ENCODE measurements at places on chromosomes 11 and 22.

DNA sequence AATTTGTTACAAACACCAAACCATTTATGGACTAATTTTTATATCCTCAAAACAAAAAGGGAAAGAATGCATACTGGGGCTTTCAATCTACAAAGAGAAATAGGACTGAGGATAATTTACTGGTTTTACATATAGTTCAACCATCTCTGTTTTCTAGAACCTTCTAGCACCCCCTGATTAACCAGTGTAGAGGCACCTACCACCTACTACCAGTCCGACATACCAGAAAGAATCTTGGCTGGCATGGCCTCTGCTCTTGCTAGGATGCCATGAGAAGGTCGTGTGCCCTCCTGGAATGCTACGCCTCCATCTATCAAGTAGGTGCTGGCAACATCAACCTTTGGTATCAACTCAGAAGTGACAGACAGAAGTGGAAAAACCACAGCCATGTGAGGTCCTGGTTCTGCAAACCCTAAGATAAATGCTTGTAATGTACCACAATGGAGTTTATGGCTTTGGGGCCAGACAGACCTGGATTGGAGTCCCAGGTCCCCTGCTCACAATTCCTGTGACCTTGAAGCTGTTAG, 28.2 kb downstream of the MYH9 start:
- DNase-seq = no peak

- DNase-seq = no peak
Observed at GRCh38 chr22:50544078-50544745, 1.5 kb upstream of the KLHDC7B start.

DNA sequence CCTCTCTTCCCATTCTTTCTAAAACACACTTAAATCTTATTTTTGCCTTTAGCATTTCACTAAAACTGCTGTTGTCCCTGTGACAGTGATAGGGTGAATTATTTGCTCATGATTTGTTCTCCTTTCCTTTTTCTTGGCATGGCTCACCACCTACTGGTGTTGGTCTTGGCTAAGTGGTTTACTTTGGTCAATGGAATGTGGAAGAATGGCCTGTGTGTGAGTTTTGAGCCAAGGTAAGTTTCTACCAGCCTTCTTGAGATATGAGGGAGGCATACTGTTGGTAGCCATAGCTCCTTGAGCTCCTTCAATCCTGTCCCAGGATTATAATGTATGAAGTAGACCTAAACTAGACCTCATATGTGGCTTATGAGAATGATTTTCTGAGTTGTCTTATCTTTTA, 506.3 kb upstream of the RAG2 start:
- no peak for DNase-seq

DNA sequence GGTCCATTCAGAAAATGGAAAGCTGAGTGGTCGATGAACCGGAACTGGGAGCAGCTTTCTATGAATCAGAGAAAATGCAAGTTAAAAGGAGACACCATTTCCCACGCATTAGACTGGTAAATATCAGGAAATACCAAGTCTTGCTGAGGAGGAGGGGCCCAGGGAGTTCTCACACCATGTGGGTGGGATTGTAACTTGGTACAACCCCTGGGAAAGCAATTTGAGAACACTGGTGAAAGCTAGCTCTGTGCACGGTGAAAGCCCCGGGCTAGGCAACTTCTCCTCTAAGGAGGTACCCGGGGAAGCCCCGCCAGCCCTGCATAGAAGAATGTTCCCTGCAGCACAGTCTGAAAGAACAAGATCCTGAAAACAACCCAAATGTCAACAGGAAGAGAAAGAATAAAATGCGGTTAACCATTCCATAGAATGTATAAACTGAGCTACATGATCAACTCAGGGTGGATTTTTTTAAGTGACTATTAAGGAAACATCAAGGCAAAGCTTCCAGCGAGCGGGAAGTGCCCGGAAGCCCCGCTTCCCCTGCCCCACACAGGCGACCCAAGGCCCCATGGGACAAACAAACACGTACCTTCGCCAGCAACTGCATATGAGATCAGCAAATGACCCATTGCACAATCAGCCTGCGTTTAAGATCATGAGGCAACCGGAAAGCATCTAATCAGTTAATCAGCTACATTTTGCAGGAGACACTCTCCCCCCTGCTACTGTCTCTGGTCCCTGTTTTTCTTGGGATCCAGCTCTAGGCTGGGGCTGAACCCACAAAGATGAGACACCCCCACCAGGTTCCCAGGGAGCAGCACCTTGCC, 11.3 kb downstream of the SHANK2 start:
- no peak for DNase-seq

- DNase-seq = no peak
Observed at GRCh38 chr11:21489416-21490115, 703.3 kb upstream of the ANO5 start.

GRCh38 chr11:79392161-79392560, 48.7 kb downstream of the TENM4 start:
- no peak for DNase-seq

GRCh38 chr11:38272376-38272775, 1674.3 kb upstream of the RAG2 start:
- no peak for DNase-seq

GRCh38 chr11:128806506-128807261, 60.4 kb downstream of the KCNJ1 start:
- DNase-seq = no peak

DNA sequence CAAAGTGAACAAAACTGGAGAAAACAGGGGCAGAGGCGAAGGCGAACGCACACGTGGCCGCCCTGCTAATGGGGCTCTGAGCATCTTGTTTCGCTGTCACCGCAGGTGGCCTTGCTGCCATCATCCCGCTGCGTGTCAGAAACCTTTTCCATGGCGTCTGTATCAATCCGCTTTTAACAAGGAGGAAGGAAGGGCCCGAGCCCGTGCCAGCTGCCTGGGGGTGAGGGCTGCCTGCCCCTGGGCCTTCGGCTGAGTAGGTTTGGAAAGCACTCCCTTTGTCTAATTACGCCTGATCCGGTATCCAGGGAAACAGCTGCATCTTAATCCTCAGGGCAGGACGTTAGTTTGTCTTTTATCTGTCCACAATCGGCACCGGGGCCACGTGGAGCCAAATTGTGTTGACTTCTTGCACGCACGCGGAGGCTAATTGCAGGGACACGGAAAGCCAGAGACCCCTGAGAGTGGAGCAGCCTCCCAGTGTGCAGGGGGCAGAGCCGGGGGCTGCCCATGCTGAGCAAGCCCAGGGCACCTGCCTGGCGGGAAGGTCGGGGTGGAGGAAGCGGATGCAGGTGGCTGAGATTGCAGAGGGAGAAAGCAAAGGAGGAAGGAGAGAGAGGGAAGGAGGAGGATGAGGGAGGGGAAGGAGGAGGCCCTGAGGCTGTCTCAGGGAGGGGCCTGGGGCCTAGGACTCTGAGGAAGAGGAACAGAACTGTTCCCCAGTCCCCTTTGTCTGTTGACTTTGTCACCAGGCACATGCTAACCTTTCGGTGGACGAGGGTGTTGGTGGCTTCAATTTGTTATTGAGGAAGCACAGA, 19.2 kb upstream of the TH start:
- DNase-seq = no peak

- DNase-seq = no peak
Observed at GRCh38 chr11:486189-486588, 20.9 kb downstream of the RNH1 start.

DNA sequence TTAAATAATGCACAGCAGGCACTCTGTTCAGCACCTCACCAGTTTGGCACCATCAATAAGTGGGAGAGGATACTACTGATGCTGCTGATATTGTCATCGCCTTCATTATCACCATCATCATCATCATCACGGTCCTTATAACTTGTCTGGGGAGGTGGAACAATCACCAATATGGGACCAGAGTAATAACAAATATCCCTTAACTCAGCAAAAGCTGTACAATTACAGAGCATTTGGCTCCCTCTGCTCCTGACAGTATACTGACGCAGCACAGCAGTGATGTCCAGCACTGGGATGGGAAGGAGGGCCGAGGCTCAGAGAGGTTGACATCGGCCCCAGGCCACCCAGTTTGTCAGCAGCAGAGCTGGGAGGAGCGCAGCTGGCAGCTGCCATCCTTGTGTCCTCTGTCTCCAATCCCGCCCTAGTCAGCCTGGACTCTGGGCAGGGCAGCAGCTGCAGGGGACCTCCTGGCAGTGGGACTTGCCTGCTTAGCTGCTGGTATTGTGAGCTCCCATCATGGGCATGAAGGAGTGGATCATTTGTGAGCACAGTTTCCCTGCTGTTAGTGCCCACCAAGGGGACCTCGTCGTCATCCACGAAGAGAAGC, 90.0 kb downstream of the DHCR7 start:
- no peak for DNase-seq

DNA sequence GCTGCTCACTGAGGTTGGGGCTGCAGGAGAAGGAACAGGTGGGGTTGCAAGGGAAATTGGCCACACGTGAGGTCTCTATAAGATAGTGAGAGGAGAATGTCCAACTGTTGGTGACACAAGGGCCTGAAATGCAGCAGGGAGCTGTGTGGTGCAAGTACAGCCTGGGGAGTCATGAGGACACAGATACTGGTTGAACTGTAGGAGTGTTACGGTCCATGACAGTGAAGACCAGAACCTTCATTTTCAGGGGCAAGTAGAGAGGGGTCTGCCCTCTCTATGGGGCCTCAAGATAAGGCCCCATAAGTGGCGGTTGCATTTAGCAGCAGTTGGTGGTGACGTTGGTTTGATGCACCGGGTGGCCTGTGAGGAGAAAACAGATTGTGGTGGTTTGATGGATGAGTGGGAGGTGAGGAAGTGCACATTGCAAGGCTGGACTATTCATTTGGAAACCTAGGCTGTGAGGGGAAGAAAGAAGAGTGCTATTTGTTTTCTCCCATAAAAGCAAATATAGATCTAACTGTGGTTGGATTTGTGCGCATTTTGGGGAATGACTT, 39.4 kb downstream of the MICAL2 start:
- no peak for DNase-seq

DNA sequence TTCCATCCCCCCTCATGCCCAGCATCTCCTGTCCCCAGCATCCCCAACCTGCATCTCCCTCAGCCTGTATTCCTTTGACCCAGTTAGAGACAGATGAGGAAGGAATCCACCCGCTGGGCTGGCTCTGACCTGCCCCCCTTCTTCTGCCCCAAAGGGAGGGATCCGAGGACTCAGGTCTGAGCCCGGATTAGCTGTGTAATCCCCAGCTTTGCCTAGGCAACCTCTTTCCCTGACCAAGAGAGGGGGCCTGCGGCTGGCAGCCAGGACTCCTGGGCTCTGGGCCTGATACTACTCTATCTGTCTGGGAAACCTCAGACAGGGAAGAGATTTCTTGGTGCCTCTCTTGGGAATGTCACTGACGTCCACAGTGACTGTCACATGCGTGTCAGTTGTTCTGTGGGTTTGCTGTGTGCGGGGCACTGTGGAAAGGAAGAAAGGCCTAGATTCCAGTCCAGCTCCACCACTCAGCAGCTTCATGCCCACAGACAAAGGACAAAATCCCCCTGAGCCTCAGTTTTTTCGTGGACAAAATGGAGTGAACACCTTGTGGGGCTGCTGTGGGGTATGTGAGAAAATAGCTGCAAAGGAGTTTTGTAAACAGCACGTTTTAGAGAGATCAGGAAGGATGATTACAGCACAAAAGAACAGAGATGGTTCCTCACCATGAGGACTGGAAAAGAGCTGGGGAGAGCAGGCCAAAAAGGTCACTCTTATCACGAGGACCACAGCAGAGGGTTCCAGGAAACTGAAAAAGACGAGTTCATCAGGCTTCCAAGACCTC, 1.3 kb upstream of the NDUFV1 start:
- no peak for DNase-seq

DNA sequence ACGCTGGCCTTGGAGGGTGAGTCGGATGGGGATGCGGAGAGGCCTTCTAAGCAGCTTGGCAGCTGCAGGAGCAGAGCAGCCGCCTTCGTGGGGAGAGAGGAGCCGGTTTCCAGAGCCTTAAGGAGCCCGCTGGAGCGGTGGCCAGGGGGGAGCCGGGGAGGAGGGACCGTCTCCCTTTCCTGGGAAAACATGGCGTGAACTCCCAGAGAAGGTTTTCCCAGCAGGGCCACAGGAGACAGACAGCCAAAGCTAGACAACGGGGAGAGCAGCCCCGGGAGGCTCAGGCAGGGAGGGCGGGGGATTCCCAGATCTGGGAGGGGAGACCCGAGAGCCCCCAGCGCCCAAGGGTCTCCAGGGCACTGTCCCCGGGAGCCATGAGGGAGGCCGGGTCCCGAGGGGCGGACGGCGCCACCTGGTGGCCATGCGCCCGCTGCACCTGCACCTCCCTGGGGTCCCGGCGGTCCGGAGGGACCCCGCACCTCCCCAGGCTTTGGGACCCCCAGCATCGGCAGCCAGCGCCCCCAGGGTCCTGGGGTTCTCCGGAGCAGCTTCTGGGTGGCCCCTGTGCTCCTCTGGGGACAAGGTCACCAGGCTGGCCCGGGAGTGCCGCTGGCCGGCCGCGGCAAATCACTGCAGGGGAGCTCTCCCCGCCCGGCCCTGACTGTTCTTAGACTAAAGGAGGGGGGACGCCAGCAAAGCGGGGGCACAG, 2.4 kb upstream of the SYT8 start:
- no peak for DNase-seq

DNA sequence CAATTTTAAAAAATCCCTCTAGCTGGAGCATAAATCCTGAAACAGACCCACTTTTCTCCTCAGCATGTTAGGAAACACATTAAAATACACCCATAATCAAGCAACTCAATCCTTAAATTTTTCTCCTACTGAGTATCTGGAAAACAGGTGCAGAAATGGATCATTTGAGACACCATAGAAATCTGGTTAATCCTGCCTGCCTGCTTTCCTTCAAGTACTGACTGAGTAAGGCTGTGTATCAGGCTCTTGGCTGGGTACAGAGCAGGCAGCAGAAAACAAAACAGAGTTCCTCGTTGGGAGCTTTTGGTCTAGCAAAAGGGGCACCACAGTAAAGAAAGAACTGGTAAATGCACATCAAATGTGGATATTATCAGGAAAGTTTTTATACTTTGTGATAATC, 1.9 kb downstream of the KCNQ1OT1 start:
- no peak for DNase-seq

- DNase-seq = no peak
Observed at GRCh38 chr11:2139621-2140337, 590 bp upstream of the IGF2 start.

DNA sequence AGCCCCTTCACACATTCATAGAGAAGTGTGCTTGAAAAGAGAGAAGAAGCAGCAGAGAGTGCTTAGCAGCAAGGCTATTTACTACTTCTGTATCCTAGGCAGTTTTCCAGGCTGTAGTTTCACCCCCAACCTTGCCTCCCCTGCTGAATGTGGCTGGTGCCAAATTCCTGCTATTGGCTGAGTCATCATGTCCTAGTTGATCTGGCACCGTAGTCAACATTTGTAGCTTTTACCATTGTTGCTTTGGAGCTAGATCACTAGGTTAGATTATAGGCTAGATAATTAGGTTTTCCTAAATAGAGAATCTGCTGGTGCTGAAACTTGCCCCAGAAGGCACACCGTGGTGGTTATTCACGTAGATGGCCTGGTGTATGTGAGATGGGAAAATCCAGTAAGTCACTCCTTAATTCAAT, 32.7 kb downstream of the ARHGAP42 start:
- no peak for DNase-seq

DNA sequence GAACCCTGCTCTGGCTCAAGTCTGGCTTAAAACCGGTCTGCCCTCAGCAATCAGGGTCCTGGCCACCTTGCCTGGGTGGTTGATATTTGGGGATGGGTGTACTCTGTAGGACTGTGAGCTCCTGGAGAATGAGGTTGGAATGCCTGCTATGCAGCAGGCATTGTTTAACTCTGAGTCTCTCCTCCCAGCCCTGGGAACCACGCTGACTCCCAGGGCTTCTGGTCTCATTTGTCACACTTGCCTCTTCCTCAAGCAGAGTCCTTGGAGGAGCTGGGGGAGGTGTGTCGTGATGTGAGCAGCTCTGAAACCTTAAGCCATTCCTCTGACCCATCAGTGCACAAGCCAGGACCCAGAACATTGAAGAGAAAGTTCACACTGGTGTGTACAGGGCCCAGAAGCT, 340.1 kb downstream of the MN1 start:
- no peak for DNase-seq

- DNase-seq = no peak
Observed at GRCh38 chr11:12599408-12600143, 74.6 kb upstream of the TEAD1 start.

Measured in NCI-H1694 (cell line).